Activated CD4-positive, alpha-beta T cell treated with anti-CD3 and anti-CD28 coated beads, Interleukin-2, Interleukin-4, amounts not matched to agents 100 ng/mL and 50 ng/mL, durations not matched to agents 16 hours and 8 hours (primary cell): ENCODE measurements at places on chromosomes 16 and 17.
A peak's percentile ranks its signal among the peaks of the same experiment; 100 is the strongest.

- DNase-seq = peak; percentile 82
These were observed 14.2 kb downstream of the KIF1C start for GRCh38 chr17:5011928-5012327.

DNA sequence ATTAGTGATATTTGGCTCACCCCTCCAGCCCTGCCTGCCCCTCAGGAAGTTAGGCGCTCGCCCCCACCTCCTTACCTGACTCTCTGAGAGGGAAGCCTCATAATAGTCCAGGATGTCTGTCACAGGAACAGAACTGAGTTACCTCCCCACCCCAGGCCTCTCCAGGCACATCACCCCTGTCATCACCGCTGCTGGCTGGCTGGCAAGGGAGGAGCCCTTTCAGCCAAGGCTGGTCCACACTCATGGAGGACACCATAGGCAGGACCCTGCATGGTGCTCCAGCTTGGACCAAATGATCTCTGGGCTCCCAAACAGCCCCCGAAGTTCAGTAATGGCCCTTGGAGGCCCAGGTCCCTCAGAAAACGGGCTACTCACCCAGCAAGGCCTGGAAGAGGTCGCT is 1.5 kb downstream of the DLG4 start:
- DNase-seq = no peak

DNA sequence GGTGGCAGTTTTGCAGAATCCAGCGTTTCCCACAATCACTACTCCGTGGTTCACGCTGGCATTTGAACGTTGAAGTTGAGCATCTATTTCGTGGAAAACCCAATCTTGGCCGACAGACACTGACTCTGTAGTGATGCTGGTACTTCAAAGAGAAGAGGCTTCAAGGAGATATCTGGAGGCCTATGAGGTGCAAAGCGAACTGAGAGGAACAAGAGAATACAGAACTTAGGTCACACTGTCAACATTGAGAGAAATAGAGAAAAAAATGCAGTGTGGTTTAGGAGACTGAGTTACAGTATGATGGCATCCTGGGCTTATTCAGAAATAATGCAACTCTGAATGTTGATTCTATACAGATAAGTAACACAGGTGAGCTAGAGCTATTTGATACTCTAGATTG is 16.0 kb downstream of the CCL16 start:
- peak; percentile 30 for DNase-seq

GRCh38 chr17:57264250-57264649 is 7.9 kb downstream of the MSI2 start:
- no peak for DNase-seq

DNA sequence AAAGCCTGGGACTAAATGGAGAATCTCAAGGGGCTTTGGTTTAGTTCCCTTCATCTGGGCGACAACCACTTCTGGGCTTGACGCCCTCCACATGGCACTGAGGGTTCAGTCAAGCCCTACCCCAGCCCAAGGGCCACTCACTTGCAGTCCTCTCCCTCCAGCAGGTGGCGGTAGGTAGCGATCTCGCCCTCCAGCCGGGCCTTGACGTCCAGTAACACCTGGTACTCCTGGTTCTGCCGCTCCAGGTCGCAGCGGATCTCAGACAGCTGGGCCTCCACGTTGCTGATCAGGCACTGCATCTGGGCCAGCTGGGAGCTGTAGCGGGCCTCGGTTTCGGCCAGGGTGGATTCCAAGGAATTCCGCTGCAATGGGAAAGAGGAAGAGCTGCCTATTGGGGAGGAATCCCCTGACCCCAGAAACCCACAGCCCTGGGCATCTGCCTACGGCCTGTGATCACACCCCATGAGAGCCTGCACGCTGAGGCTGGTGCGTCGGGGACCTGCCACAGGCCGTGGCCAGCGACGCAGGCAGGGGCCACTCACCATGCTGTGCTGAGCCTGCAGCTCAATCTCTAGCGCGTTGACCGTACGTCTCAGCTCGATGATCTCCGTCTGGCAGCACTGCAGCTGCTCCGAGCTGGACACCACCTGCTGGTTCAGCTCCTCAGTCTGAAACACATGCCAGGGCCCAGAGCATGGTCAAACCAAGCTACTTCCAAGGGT is 2.7 kb downstream of the KRT36 start:
- DNase-seq = peak; percentile 36

DNA sequence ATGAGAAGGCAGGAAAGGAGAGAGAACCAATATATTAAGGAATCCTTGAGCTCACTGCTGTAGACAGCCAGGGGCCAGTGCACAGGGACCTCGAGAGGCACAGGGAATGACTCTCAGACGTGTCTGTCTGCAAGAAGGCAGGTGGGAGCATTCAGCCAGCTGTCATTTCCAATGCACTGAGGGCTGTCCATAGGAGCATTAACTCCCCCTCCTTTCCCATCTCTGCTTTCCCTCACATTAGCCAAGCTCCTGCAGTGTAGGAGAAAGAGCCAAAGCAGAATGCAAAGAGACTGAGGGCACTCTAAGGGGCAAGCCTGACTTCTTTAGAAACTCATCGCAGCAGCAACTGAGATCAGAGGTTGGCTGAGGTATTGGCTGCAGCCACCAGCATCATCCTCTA is 218.3 kb downstream of the CDH13 start:
- DNase-seq = no peak

DNA sequence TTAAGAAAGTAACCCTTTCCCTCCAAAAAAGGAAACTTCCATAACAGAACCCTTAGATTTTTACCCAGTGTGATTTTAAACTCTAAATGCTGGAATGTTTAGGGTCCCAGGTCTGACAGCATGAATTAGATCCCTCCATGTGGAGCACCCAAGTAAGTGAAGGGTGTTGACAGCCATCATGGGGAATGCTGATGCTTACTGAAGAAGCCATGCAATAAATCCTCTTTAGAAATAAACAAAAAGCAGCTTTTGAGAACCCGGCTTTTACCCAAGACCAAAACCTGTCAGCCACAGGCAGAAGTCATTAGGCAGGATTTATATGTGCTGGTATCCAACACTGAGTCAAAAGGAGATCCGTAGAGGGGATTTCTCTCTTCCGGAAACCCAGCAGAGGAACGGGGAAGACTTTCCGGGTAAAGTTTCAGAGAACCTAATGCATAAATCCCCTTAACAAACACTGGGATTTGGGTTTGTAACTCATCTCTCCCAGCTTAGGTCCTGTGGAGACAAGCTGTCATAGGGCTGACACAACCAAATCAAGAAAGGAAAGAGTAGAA is 287.5 kb downstream of the IRX3 start:
- DNase-seq = no peak

DNA sequence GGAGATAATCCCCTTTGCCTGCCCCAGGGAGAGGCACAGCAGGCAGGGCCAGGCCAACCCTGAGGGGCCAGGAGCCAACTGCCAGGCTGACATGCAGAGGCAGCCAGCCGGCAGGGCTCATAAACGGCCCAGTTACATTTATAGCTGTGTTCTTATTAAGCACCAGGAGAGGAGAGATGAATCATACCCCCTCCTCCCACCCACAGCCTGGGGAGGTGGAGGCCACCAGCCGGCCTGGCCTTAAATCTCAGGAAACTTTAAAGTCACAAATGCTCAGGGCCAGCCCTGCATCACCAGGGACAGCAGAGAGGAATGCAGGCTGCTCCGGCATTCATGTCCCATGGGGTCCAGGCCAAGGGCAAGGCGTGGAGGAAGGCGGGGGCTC is 177.2 kb downstream of the TMEM132E start:
- no peak for DNase-seq

DNA sequence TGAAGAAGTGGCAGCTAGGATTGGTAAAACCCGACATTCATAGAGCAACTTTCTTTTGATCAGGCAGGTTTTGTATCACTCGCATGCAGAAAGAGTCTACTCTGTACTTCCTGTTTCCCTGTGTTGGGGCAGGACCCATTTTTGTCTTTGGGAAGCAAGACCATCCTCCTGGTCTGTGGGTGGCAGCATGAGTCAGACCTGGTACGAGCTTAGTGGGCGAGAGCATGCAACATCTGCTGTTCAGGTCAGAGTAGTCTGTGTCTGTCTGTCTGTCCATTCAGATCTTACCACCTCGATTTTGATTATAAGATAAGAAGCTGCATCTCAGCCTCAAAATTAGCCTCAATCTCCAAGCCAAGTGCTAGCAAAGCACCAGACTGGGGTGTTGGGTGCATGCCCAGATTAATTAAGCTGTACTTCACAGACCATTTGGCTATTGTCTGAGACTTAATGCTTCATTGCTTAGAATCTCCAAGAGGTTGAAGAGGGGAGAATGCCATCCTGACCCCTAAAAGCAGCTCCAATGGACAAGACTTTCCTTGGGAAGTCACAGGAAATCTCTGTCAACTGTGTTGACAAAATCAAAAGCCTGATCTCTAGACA is 110.9 kb downstream of the XYLT1 start:
- peak; percentile 77 for DNase-seq

DNA sequence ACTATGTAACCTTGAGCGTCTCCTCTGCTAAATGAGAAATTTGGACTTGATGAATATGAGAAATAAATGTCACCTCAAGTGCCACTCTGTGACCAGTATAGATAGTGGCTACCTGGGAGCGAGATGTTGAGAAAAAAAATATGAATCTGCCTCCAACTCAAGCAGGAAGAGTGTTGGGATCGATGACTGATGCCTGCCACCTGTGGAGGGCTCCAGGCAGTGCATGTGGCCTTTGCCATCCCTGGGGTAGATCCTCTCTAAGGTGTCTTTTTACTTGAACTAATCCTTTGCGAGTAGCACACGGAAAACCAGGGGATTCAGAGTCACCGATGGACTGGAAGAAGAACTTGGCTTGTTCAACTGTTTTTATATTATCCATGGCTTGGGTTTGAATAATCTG is 9.4 kb downstream of the CCDC182 start:
- DNase-seq = no peak

GRCh38 chr17:75390982-75391381 is 14.5 kb downstream of the GRB2 start:
- DNase-seq = no peak

DNA sequence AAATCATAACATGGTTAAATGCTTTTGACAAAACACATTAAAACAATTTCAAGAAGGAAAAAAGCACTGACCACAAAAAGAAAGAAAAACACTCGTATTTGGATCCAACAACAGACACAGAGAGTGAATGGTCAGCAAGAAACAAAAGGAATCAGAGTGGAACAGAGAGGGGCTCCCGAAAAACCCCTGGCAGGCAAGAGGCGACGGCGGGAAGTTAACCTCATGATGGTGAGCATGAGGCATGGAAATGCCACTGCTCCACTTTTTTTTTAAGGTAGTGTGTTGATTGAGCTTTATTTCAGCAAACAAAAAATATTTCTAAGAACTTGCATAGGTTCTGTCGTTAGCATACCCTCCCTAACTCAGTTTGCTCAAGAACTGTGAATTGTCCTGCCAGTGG is 32.1 kb upstream of the ST6GALNAC1 start:
- DNase-seq = no peak

DNA sequence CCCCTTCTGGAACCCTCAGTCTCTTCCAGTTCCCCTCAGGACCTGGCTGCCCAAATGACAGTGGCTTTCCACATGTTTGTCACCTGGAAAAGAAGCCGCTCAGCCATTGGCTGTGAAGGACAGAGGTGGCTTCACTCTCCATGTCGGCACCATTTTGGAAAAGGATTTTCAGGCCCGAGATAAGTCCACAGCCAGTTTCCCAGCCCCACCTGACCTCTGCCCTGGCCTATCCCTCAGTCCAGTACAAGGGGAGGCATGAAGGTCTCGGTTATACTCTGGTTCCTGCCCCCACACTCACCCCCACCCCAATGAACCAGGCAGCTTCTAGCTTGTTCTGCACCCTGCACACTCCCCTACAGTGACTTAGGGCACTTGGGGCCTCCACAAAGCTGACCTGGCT is 15.2 kb downstream of the AOC3 start:
- DNase-seq = no peak

DNA sequence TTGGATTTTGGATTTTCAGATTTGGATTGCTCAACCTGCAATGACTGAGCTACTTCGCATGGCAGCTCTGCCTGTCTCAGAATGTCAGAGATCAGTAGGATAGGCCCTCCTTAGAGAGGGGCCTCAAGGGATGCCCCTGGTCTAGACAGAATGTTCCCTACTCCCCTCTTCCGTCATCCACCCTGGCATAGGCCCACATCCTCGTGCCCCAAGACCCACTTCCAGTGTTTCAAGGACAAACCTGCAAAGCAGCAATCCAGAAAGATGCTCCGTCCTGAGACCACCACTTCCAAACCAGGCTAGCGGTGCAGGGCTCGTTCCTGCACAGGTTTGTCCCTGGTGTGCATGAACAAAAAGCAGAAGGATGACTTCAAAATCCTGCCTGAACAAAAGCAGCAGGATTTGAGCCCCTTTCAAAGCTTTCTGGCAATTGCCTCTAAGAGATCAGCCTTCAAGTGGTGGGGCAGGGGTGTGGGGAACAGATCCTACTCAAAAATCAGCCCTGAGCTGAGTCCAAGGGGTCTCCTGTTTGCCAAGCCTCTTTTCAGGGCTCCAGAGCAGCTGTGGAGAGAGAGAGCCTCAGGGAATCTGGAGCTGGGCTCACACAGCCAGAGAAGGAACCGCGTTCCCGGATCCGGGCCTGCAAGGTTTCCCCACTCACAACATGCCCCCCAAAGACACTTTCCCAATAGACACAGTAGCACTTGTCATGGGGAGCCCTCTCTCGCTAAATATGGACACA is 121.1 kb downstream of the SOCS1 start:
- no peak for DNase-seq
